ENCODE measurements at places on chromosomes 16 and 17.

DNA sequence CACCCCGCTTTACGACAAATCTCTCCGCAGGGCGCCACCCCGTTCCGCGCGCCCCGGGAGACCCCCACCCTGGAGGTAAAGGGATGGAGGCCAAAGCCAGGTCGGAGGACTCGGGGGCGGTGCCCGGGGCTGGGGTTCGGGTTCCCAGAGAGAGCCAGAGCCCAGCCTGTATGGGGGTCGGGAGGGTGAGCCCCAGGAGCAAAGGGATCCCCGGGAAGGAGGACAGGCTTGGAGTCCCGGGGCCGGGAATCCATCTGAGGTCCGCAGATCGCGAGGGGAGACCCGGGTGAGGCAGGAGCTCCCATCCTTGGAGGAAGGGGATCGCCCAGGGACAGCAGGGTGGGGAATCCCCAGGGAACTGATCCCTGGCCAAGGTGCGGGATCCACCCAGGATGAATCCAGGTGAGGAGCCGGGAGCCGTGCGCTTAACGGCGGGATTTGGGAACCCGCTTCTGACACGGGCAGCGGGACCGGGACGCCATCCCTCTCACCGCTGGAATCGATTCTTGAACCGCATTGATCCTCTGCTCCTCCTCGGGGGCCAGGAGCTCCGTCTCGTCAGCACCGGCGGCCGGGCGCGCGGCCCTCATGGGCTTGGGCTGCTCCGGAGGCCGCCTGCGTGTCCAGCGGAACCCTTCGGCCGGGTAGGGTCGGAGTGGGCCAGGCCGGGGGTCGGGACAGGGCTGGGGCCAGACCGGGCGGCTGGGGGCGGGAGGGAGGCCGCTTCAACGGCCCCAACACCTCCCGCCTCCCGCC is at the start of gene MMD:
MMD (minus strand) TSS at position 657 of the 756 bp plus-strand sequence; CDS start at position 517, 140 bp downstream.
- no peak for DNase-seq

DNA sequence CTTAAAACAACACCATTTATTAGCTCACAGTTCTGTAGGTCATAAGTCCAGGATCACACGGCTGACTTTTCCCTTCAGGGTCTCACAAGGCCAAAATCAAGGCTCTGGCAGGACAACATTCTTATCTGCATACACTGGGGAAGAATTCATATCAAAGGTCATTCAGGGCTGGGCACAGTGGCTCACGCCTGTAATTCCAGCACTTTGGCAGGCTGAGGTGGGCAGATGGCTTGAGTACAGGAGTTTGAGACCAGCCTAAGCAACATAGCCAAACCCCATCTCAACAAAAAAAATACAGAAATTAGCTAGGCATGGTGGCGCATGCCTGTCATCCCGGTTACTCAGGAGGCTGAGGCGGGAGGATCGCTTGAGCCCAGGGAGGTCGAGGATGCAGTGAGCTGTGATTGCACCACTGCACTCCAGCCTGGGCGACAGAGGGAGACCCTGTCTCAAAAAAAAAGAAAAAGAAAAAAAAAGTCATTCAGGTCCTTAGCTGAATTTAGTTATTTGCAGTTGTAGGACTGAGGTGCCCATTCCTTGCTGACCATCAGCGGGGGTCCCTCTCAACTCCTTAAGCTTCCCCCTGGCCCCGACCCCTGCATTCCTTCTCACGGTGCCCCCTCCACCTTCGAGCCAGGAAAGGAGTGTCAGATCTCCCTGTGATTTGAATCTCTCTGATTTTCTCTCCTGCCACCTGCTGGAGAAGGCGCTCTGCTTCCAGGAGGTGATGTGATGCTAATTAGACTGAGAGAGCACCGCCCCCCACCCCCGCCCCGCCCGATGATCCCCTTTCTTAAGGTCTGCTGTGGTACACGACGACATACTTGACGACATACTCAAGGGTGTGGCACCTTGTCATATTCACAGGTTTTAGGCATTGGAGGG is 91.8 kb upstream of the CLEC18A start:
- no peak for DNase-seq

DNA sequence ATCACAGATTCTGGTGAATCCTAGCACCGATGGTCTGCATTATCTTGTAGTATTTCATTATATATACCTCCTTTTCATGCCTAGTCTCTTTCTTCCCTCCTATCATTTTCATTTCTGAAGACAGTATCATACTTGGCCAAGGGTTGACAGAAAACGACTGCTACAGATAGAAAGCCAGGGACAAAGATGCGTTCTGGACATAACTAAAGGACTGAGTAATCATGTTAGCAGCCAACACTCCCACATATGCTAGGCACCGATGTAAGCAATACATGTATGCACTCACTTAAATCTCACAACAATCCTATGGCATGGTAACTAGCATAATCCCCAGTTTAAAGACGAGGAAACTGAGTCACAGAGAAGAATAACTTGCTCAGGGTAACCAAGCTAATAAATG is 22.9 kb downstream of the RDM1 start:
- DNase-seq: no peak

DNA sequence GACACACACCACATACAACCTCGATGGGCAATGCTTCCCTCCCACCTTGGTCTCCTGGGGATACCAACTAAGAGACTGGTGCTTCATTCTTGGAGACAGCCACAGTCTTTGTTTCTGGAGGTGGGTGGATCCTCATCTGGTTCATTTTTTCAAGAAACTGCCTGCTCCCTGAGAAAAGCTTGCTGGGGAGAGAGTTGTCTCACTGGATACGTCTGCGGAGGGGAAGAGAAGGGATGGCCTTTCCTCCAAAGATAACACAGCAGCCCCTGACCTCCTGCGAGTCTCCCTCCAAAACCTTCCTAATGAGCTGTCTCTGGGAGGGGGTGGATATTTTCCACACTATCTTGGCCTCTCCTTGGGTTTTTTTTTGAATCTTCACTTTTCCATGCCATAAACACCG is 221.2 kb downstream of the SOX9 start:
- no peak for DNase-seq

DNA sequence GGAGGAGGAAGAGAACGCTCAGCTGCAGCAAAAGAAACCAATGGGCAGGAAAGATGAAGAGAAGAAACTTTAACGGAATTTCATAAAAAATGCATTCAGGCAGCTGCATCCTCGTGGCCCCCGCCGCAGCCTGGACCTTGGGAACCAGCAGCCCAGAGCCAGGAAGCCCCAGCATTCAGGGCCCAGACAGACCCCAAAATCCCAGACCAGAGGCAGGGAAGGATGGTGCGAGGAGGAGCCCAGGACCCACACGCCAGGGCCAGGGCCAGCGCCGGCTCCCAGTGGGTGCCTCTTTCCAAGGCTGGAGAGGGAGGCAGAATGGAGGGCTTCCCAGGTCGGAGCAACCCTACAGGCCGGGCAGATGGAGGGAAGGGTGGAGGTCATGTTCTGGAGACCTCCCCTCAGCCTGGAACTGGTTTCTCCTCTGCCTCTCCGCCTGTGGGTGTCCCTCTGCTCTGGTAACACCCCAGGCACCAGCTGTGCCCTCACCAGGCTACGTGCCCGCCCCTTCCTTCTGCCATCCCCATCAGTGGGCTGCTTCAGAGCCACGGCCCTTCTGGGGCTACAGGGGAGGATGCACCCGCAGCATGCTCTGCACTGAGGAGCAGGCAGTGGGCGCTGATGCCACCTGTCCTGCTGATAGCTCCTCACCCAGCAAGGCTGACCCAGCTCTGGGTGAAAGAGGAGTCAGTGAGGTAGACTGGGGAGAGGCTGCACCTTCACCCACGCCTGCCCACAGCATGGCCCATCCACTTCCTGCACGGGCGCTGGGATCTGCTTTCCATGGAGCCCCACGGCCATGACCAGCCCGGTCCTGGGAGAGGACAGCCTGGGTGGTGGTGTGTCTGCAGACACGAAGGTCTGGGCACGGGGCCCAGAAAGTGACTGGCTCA is 1.2 kb upstream of the MIF4GD start:
- no peak for DNase-seq

GRCh38 chr16:55393991-55394390 is 70.0 kb downstream of the IRX6 start:
- peak; percentile 90 for DNase-seq

DNA sequence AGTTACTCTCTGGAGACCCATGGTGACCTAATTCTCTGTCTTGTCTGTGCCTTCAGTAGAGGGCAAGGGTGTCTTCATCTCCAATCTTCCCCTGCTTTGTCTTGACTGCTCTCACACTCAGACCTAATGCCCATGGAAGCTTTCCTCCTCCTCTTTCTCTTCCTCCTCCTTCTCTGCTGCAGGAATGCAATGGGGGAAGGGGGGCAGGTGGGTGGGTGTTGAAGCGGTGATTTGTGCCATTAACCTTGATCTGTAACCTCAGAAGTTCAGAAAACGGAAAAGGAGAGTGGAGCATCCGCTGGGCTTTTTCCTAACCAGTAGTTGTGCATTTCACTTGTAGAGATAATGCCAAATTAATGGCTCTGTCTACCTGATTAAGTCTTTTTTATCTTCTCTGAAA is 172.3 kb upstream of the CDH11 start:
- DNase-seq: no peak

DNA sequence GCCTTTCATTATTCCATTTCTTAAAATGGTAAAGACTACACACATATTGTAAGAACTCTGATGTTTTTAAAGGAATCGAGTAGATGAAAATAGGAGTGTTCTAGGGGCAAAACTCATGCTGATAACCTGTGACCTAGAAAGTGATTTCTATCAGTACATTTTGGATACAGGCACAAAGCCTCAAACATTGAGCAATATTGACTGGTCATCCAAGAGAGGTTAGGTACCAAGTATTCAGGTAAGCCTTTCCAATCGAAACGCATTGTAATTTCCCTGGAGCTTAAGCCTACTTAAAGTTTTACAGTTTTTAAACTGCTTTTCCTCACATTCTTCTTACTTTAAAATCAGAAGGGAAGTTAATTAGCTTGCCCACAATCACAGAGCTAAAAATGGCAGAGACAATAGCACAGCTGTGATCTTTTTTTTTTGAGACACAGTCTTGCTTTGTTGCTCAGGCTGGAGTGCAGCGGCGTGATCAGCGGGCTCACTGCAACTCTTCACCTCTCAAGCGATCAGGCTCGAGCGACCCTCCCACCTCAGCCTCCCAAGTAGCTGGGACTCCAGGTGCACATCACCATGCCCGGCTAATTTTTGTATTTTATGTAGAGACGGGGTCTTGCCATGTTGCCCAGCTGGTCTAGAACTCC is 3.3 kb downstream of the GOT2 start:
- DNase-seq: no peak

GRCh38 chr17:18228176-18228682 is 2.8 kb downstream of the LLGL1 start:
- no peak for DNase-seq

- no peak for DNase-seq
These were observed 244.1 kb downstream of the STX8 start for GRCh38 chr17:9331279-9332131.
